GM04504 (cell line): ENCODE measurements at places on chromosomes 6 and 20.

GRCh38 chr6:84764332-84765049 is at the start of gene TBX18:
TBX18 (minus strand) TSS chr6:84764598; CDS start chr6:84764181, 417 bp downstream.
- peak; percentile 96 for DNase-seq

GRCh38 chr6:79614326-79615305 is 16.5 kb upstream of the SH3BGRL2 start:
- DNase-seq, result no peak

DNA sequence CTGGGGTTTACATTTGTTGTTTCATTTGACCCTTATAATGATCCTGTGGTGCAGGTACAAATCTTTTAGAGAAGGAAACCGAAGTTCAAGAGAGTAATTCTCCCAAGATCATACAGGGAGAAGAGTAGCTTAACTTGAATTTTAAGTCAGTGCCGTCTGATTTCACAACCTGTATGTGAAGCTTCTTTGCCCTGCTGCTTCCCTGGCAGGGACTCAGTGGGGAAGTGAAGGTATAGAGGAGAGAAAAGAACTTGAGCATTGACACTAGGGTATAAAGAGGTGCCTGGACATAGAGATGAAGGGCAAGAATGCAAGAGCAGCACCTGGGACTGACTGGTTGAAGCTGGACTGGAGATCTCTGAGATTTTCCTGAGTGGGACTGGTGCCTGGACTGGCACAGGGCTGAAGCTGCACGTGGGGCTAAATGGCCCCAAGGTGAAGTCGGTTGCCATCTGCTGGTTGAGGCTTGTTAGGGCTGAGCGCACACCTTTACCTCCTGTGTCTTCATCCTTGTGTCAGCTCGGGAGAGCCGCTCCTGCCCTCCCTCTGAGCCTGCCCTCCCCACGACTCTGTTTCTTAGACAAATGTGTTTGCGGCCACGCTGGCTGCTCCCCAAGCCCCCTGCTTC is 41.8 kb downstream of the FARS2 start:
- DNase-seq, result no peak

- DNase-seq, result no peak
Observed at GRCh38 chr6:53795702-53796450, 1.1 kb downstream of the LRRC1 start.

GRCh38 chr6:32604434-32604877 is 14.8 kb upstream of the HLA-DRB1 start:
- DNase-seq, result no peak

DNA sequence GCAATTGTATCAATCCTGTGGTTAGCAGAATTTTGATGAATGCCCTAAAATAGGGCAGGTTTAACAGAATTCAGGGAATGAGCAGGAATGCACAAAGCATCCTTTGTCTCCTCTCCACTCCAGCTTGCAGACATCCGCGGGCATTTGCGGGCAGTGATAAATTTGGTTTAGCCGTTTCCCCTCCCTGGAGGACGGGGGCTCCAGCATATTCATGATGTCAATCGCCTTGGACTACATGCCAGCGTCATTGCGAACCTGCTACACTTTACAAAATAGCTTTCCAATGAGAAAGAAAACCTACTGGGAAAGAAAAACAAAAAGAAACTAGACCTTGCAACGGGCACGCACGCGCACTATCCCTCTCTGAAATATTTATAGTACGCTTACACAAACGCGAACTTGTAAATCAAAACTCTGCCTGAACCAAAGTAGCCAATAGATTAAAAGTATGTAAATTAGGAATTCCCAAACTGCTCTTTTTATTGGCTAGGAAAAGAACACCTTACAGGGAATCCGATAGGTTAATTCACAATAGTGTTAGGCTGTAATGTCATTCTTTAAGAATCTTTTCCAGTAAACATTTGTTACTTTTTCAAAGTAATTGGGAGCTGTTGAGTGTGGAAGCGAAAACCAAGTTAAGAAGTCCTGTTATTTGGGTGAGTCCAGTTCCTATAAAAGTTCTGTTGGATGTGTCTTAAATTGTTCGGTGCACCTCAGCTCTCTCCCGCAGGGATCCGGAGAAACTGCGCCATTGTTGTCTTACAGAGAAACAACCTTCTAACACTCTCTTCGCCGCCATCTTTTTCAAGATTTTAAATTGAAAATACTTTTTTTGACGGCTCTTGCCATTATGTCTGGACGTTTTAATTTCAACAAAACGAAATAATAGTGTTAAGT is 136.7 kb downstream of the HFE start:
- peak; percentile 80 for DNase-seq

DNA sequence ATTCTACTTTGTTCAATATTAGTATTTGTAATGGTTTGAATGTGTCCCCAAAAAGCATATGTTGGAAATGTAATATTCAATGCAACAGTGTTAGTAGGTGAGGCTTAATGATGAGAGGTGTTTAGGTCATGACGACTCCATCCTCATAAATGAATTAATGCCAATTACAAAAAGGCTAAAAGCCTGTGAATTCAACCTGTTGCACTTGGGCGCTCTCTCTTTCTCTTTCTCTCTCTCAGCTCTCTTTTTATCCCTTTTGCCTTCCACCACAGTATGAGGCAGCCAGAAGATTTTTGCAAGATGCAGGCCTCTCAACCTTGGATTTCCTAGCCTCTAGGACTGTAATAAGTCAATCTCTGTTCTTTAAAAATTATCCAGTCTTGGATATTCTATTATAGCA is 34.6 kb downstream of the PSMB9 start:
- DNase-seq, result no peak

DNA sequence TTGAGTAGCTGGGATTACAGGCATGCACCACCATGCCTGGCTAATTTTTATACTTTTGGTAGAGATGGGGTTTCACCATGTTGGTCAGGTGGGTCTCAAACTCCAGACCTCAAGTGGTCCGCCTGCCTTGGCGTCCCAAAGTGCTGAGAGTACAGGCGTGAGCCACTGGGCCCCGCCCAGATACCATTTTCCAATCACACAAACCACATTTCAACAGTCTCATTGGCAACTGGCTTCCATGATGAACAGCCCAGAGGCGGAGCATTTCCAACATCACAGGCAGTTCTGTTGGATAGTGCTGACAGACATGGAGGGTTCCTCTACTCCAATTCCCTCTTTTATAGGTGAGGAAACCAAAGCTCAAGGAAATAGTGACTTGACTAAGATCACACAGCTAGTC is 43.9 kb upstream of the PLCB4 start:
- no peak for DNase-seq

DNA sequence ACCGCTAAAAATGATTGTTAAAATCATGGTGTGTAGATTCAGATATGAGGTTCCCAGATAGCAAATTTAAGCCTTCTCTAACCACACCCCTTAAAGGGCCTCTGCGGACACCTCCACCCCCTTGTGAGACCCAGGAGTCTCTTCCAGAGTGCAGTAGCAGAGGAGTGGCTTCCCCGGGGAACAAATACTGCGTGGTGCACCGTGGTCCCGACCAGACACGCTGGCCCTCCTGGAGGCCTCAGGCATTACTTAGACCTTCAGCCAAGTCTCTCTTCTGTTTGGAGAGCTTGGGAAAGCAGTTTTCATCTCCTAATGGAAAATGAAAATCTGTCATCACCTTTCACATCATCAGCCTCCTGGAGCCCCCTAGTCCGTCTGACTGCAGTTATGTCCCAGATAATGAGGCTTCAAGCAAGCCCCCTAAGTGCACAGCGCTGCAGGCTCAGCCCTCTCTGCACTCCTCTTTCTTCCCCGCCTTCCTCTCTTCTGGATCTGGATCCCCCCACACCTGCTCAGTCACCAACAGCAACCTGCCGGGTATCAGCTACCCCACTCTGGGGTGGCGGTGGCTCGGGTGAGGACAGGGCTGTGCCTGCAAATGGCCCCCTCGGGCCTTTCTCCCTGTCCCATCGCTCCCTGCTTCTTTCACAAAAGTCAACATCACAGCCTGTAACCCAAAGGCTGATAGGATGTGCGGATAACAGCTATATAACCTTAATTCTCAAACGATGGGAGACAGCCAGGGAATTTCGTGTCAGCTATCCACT is 58.8 kb upstream of the TAGAP start:
- no peak for DNase-seq

DNA sequence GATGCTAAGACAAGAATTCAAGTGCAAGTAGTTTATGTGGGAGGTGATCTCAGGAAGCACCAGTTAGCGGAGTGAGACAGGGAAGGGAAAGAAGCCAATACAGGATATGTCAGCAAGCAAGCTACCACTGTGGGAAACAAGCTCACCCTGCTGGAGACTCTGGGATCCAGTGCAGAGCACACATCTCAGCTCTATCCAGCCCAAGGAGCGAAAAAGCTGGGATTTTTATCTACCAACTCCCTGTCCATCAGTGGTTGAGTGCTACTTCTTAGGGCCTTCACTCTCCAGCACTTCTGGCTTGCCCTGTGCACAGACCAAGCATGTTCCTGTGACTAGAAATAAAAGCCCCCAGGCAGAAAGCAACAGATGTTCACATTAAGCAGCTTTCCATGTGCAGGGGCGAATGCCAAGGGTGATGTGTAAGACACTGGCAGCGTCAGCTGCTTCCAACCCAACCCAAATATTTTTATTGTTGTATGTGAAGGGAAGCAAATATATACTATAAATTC is 10.8 kb upstream of the RNF24 start:
- DNase-seq, result peak; percentile 73

GRCh38 chr6:125507987-125508655 is 206.4 kb upstream of the HDDC2 start:
- DNase-seq, result peak; percentile 5

DNA sequence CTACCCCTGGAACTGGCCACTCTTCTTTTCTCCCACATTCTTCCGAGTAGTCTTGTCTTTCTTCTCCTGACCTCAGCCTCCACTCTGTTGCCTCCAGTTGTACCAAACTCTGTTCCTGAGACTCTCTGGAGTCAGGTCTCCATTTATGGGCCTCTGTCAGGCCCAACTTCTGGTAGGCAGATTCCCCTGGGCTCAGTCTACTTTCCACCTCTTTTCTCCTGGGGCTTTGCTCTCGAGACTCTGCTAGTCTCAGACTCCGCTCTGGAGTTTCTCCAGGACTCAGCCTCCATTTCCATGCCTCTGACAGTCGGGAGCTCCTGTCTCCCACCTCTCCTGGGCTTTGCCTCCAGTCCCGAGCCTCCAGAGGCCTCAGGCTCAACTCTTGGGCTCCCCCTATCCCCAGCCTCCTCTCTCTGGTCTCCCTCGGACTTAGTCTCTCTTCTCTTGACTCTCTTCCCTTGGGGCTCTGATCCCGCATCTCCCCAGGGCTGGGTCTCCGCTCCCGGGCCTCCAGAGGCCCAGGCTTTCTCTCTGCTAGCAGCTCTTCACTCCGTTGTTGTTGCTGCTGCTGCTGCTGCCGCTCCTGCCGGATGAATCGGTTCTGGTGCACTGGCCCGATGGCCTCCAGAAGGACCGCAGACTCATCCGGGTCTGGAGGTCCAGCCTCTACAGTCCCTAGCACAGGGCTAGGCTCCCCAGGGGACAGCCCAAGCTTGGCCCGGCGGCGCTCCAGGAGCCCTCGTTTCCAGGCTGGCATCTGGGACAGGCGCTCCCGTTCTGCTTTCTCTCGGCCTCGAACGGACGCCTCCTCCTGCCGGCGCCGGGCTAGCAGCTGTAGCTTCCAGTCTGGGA is 1.1 kb downstream of the PPP1R18 start:
- no peak for DNase-seq

DNA sequence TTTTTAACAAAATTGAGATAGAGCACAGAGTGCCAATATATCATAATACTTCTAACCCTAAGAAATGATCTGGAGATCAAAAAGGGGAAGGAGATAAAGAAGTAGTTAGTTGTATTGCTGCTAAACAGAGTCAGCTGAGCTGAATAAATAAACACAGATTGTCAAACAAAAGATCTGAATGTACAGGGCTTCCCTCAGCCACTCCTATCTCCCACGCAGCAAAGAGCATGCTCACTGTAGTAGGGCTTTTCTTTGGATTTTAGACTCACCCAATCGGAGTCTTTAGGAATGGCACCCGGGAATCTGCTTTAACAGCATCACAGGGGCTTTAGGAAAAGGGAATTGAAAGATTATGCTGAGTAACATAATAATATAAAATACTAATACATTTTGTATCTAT is 222.2 kb upstream of the STXBP5 start:
- no peak for DNase-seq

- no peak for DNase-seq
Observed at GRCh38 chr20:40241596-40242343, 447.3 kb downstream of the MAFB start.

GRCh38 chr6:14520029-14520428 is 402.5 kb downstream of the CD83 start:
- DNase-seq, result no peak

DNA sequence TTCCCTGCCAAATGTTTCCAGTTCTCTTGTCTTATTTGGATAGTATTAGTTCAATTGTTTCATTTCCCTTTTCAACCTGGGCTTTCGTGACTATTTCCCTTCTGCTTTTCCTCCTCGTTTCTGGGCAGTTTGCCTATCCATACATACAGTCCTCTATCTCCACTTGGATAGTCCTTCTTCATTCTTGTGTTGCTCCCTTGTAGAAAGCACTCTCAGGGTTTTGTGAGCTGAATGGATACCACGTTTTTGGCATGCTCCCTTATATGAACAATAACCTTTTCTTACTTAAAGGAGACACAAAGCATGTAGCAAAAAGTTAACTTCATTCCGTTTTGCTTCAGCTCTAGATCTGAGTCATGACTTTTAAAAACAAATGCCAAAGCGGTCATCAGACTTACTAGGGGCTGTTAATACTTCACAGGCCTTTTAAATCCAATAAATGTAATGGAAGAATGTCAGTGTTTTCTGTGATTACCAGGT is 16.6 kb downstream of the CRYBG1 start:
- DNase-seq, result no peak

- no peak for DNase-seq
Observed at GRCh38 chr6:170434117-170434820, 118.8 kb downstream of the PSMB1 start.

DNA sequence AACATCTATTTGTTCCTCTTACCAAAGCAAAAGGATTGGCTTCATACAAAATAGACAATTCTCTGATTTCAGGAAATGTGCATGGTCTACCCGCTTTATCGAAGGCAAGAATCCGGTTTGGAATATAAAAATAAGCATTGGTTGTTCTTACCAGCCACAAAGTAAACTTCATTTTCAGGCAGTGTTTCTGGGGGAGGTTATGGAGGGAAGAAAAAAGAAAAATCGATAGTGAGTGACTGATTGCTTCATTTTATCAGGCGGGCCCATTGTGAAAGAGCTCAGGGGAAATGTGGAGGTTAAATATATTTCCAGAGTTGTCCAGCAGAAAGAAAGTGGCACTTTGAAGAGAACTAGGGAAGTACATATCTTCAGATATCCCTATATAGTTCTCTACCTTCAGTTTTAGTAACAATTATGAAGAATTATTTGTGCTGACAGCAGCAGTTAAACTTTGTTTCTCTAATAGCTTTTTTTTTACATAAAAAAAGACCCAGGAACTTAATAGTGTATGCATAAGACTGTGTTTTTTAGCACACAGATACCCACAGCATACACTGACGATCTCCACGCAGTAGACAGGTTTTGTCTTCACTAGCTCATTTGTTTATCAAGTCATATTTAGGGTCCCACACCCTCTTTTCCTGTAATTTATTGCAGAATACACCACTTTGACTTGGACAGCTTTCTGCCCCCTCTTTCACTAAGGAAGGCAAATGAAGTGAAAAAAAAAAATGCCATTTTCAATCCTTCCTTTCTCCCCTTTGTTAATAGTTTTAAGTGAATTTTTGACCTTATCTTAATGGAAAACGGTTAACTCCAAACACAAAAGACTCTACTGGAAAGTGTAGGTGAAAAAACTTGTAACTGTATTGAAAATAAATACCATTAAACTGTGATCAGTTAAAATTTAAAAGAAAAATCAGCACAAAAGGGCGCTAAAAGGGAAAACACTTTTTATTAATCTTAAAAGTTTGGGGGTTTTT is 2.9 kb downstream of the POU3F2 start:
- no peak for DNase-seq
